ENCODE measurements at places on chromosomes 4 and X.

GRCh38 chr4:2500547-2500946 is 31.6 kb downstream of the RNF4 start:
- no peak for DNase-seq

DNA sequence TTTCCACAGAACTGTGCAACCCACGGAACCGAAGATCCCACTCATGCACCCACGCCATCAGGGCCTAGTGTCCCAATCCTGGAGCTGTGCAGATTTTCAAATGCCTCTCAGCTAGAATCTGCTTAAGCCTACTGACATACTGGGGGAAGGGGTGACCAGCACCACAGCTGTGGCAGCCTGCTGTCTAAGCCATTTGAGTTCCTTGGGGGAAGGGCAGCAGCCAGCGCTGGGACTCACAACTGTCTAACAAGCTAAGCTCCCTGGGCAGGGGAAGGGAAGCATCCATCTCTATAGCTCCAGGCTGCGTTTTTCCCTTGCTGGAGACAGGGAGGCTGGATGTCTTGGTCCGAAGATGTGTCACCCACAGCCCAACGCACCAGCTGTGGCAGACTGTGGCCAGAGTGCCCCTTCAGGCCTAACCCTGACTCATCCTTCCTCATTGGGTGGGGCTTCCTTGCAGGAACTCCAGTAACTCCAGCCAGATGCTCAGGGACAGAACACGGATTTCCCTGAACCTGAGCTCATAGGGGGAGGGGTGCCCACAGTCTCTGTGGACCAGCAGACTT is 194.8 kb downstream of the CHRDL1 start:
- DNase-seq, result peak; percentile 41

GRCh38 chr4:110631584-110632505 is 9.0 kb upstream of the PITX2 start:
- peak; percentile 87 for DNase-seq

DNA sequence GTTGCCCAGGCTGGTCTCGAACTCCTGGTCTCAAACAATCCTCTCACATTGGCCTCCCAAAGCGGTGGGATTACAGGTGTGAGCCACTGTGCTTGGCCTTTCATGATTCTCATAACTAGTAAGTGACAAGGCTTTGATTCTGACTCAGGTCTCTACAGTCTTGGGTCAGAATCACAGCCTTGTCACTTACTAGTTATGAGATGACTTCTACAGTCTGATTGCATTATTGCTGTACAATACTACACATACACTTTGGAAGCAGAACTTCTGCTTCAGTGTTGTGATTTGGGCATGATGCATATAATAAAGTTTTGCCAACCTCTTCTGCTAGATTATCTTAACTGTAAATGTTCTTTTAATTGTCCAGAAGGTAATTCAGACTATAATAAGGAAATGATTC is 123.3 kb downstream of the KDM6A start:
- no peak for DNase-seq

DNA sequence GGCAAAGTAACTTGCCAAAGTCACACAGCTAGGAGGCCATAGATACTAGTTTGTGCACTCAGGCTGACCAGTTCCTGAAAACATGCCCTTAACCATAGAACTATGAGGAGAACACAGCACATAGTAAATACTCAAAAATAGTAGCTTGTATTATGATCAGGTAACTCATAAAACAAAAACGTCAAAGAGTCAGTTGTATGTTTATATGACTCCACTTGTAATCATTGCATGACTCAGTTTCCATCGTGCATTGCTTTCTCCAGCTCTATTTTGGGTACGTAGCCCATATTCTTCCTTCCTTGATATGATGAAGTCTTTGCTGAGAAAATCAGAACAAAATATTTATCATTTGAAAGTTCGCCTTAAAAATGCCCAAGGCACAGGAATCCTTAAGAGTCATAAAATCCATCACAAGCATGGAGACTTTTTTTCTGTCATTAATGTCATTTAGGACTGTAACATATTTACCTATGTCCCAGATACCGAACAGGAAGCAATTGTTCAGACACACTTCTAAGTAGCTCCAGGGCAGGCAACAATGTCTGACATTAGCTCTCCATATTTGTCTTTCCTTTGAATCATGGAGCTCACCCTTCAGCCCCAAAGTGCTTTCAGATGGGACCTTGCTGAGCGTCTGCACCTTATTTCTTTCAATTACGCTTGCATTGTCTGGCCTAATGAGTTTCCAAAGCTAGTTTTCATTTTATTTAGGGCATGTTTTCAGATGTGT is 11.2 kb upstream of the MID1 start:
- DNase-seq, result no peak

DNA sequence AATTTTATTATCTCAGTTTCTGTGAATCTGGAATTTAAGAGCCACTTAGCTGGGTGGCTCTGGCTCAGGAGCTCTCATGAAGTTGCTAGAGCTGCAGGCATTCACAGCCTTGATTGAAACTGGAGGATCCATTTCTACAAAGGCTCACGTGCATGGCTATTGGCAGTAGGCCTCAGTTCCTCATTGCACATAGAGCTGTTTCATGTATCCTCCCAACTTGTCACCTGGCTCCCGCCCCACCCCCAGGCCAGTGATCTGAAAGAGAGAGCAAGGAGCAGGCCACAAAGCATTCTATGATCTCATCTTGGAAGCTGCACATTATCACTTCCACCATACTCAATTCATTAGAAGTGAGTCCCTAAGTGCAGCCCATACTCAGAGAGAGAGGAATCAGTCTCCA is 18.5 kb upstream of the AP1AR start:
- peak; percentile 2 for DNase-seq

- no peak for DNase-seq
These were observed 137.0 kb downstream of the PPP3CA start for GRCh38 chr4:101210331-101210730.

DNA sequence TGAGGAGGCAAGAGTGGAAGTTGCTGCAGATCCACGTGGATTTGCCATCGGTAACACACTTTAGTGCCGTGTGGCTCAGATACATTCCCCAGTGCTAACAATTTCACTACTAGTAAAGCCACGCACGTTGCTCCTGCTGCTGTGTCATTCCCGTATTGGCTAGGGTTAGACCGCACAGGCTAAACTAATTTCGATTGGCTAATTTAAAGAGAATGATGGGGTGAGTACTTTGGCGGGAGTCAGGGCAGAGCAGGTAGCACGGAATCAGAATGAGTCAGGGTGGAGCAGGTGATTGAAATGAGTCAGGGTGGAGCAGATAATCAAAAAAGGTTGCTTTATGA is 1337.5 kb downstream of the FSTL5 start:
- no peak for DNase-seq

DNA sequence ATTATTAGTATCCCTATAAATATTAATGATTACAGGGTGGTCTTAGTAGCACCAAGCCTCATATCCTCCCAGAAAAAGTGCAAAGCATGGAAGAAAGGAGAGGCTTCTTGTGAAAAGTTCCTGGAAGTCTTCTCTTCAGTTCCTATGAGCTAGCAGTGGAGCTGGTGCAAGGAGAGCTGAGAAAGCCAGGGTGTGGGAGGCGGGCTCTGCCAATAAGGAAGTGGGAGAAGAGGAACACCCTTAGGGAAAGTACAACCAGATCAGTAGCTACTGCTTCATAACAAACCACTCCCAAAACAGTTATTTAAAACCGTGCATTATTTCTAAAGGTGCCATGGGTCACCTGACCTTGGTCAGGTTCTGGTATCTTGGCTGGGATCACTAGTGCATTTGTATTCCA is 72.4 kb downstream of the MAP9 start:
- no peak for DNase-seq

GRCh38 chr4:35539404-35540055 is 704.8 kb downstream of the ARAP2 start:
- DNase-seq, result no peak

DNA sequence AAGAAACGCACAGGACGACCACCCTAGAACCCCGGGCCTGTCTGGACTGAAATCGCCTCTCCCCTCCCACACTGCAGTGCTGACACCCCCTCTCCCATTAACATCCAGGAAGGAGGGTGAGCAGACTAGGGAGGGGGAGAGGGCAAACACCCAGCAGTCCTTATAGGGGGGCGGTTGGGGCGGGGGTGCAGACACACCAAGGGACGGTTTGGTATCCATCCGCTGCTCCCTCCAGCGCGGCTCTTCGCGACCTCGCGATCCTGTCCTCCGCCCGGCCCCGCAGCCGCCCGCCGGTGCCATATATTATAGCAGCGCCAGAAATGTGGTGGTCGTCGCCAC is 411 bp upstream of the GPRASP1 start:
- DNase-seq, result peak; percentile 5

- no peak for DNase-seq
These were observed 12.3 kb downstream of the PYURF start for GRCh38 chr4:88511236-88511635.

GRCh38 chr4:84498203-84498934 is 723 bp downstream of the NKX6-1 start:
- peak; percentile 39 for DNase-seq

DNA sequence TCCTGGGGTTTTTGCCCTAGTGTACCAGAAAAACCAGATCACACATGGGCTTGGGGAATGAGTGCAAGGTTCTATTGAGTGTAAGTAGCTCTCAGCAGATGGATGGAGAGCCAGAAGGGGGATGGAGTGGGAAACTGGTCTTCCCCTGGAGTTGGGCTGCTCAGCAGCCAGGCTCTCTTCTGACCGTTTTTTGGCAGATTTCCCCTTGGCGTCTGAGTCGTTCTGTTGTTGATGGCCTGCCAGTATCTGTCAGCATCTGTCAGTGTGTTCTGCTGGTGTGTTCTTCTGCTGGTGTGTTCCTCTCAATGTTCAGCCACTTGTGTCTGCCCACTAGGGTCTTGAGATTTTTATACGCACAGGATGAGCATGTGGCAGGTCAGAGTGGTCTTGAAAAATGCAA is 633.9 kb upstream of the CPEB2 start:
- no peak for DNase-seq

DNA sequence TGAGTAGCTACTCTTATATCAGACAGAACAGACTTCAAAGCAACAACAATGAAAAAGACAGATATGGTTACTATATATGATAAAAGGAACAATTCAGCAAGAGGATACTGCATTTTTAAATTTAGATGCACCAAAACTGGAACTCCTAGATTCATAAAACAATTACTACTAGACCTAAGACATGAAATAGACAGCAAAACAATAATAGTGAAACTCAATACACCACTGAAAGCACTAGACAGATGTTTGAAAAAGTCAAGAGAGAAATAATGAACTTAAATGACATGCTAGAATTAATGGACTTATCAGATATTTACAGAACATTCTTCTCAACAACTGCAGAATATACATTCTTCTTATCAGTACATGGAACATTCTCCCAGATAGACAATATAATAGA is 99.5 kb upstream of the ITM2A start:
- DNase-seq, result no peak

DNA sequence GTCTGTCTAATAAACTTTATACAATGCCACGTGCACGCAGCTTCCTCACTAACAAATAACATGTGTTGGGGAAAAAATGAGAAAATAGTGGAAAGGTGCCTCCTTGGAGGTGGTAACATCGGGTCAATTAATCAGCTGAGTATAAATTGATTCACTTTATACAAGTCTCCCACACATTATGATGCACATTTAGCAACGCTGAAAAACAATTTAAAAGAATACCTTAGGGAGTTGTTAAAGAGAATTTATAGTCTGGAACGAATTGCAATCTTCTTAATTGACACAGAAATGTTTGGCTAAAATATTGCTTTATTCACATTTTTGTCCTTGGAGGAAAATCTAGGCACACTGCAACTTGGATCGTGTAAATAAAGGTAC is 84.2 kb downstream of the HPRT1 start:
- DNase-seq, result no peak

- no peak for DNase-seq
These were observed 1060.5 kb upstream of the INTU start for GRCh38 chr4:126572264-126572663.

- peak; percentile 55 for DNase-seq
These were observed 17.5 kb downstream of the DOK7 start for GRCh38 chr4:3480528-3481112.

GRCh38 chr4:2938906-2939305 is 24.3 kb downstream of the NOP14 start:
- no peak for DNase-seq

- DNase-seq, result no peak
These were observed 6.5 kb downstream of the SPP1 start for GRCh38 chr4:87982036-87982435.

DNA sequence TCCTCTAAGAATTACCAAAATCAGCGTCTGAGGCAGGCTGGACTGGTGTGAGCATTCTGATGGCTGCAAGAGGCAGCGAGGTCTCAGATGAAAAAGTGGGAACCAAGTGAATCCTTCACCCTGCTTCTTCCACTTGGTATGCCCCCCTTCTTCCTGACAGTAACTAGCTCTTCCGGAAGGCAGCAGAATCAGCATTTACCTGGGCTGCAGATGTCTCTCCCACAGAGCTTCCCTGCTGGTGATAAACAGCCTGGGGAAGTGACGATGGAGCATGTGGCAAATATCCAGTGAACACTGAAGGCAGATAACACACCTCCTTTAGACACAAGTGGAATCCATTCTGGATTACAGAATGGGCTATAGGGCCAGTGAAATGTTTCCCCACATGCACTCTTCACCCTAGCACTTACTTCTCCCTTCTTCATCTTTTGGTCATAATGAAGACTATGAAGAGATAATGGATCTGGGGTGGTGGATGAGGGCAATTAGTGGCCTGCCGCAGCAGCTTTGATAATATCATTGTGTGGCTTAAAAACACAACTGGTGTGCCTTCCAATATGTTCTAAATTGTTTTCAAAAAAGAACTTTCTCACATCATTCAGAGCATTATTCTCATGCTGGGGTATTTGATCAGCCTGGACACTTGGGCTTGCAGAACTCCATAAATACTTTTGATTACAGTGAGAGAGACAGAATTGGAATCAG is 60.8 kb upstream of the TBC1D9 start:
- DNase-seq, result no peak

Measured in fibroblast of skin of back (primary cell).